ENCODE measurements at places on chromosomes 6 and 20.

GRCh38 chr6:81713205-81713604, 39.3 kb downstream of the TENT5A start:
- DNase-seq, result no peak

- peak; percentile 89 for DNase-seq
These were observed 3.3 kb upstream of the RAET1G start for GRCh38 chr6:149925974-149926777.

GRCh38 chr6:83155794-83156193, 37.3 kb downstream of the PGM3 start:
- no peak for DNase-seq

- no peak for DNase-seq
These were observed 13.4 kb downstream of the CST3 start for GRCh38 chr20:23624324-23624691.

GRCh38 chr6:165456286-165456685, 146.9 kb upstream of the C6orf118 start:
- DNase-seq, result no peak

- DNase-seq, result no peak
These were observed 4.2 kb downstream of the MAS1 start for GRCh38 chr6:159894991-159895390.

DNA sequence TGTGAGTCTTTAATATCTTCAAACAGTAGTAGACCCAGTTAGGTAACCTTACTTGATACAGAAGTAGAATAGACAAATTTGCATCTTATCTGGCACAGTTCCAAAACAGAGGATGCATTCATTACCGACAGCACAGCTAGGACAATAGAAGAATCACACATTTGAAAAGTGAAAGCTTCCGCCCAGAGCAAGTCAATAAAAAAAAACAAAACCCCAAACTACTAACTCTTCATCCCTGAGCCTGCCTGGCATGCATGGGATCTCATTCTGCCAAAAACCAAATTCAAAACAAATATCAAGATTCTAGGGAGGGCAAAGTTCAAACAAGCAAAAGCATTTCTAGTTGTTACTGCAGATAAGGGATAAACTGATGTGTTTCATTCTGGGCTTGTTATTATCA, 235.4 kb downstream of the BTBD9 start:
- peak; percentile 54 for DNase-seq

- DNase-seq, result no peak
These were observed 413.5 kb downstream of the CDC5L start for GRCh38 chr6:44800784-44801592.

GRCh38 chr6:98928688-98929087, 19.1 kb downstream of the FBXL4 start:
- no peak for DNase-seq

DNA sequence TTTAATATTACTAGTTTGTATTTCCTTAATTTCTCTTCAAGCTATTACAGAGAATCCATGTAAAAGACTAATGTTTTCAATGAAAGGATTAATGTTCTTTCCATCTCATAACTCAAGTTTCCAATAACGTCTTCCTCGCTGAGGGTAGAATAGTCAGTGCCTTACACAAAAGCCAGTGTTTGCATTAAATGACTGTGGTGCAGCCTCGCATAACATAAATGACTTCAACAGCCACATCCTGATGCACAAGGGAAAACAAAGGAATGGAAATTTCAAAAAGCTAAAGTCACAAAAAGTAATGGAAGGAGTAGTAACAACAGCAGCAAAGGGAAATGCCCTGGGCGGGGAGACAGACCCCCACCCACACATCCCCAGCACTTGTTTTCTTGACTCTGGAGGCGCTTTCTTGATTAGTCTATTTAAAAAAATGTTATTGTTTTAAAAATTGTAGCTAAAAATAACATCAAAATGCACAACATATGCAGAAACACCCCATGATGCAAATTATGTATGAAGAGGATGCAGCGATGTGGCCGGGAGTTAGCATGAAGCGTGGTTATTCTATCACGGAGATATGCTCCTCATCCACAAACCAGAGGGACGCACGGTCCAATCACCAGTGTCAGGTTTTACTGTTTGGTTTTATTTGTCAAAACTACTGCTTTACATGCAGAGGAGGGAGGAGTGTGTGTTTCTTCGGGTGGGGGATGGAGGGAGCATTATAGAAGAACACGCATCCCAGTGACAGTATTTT, 228.6 kb downstream of the GMPR start:
- DNase-seq, result no peak

DNA sequence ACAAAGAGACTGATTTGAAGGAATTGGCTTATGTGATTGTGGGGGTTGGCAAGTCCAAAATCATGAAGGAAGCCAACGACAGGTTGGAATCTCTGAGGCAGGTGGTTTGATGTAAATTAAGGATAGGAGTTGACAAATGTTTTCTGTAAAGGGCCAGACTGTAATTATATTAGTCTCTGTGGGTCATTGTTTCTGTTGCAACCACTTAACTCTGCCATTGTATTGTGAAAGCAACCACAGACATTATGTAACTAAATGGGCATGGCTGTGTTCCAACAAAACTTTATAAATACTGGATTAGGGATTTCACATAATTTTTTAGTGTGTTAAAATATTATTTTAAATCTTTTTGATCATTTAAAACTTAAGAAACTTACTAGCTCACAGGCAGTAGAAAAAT, 199.2 kb upstream of the MYLIP start:
- no peak for DNase-seq

GRCh38 chr6:148943451-148943850, 196.6 kb downstream of the UST start:
- DNase-seq, result no peak

- DNase-seq, result no peak
These were observed 86.8 kb downstream of the ARHGAP18 start for GRCh38 chr6:129623008-129623732.

DNA sequence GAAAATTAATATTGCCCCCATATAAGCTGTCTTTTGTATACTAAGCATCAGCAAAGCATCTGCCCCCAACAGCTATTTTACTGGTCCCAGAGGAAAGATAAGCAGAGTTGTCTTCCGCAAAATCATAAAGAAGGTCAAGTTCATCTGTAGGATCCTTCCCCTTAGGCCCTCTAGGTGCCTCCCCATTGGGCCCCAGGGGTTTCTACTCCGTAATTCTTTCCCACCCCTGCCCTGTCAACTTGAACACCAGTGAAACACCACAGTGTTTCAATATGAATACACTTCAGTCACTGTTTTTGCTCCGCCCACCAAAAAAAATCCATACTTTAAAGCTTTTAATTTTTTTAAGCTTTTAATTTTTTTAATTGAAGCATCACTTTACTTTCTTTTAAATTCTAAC, 159.2 kb downstream of the ATXN1 start:
- DNase-seq, result no peak

DNA sequence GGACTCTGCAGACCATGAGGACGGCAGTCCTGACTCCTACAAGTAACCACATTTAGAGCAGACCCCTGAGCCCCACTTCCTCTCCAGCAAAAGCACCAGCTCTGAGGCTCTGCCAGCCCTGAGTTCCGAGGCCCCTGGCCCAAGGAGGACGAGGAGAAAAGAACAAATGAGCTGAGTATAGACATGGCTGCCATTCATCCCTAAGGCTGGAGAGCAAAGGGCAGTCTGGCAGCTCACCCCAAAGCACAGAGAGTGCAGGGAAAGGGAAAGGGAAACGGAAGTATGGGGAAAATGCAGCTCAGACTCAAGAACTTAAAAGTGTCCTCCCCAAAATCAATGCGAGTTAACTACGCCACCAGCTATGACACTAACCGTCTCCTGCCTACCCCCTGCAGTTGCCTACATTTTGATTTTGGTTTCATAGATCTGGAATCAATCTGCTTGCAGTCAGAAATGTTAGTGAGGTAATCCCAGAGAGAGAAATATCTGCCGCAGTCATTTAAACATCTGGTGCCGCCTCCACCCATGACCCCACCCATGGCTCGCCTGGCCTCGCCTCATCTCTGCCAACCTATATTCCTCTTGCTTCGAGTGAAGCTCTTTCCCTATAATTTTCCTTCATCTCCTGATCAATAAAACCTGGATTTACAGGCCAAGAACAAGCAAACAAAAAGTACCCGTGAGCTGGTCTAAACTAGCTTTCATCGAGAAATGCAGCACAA, 49.6 kb upstream of the AFDN start:
- DNase-seq, result no peak

- DNase-seq, result no peak
These were observed 7.4 kb downstream of the PERP start for GRCh38 chr6:138099832-138100231.

- DNase-seq, result no peak
These were observed 181.7 kb downstream of the ZNF217 start for GRCh38 chr20:53411891-53412290.

GRCh38 chr6:32147401-32148132, 4.2 kb downstream of the PRRT1 start:
- DNase-seq, result no peak

DNA sequence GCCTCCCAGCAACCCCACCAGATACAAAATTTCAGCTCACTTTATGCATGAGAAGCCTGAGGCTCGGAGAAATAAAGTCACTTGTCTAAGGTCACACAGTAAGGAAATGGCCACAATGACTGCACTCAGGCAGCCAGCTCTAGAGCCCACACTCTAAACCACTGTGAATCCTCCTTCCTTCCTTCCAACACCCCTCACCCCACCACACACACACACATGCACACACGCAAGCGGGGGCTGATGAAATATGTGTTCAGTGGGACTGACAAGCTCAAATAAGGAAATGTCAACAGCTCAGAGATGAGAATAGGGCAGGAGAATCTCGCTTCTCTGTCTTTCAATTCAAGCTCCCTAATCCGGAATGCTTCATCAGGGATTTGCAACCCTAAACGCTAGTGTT, 6.0 kb upstream of the BPIFA1 start:
- DNase-seq, result no peak

- DNase-seq, result peak; percentile 96
These were observed 1.1 kb upstream of the BEND3 start for GRCh38 chr6:107116328-107116892.

DNA sequence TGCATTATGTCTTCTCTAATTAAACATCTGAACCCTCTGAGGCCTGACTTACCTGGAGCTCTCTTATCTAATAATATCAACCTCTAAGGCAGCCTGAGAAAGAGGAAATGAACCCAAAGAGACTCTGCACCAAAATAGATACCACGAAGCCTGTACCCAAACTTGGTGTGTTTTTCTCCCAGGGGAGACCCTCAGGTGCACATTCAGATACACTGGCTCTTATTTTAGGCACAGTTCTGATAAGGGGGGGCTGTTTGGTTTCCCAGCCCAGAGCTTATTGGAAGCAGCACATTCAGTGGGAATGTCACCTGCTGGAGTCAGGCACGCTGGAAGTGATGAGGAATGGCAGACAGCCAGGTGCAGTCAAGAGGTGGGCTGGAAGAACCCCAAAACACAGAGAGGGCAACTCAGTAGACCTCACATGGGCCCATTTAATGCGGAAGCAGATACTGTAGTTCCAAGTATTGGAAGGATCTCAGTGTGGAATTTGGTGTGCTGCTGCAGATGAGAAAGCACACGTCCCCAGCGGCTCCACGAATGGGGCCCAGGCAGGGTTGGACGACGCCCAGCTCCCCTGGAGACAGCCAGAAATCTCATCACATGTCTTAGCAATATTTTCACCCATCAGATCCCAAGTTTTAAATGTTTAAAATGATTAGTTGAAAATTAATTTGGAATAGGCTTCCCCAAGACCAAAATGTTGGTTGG, 9.7 kb upstream of the CCR6 start:
- DNase-seq, result peak; percentile 94

- DNase-seq, result no peak
These were observed 33.4 kb upstream of the PLN start for GRCh38 chr6:118514689-118515088.

DNA sequence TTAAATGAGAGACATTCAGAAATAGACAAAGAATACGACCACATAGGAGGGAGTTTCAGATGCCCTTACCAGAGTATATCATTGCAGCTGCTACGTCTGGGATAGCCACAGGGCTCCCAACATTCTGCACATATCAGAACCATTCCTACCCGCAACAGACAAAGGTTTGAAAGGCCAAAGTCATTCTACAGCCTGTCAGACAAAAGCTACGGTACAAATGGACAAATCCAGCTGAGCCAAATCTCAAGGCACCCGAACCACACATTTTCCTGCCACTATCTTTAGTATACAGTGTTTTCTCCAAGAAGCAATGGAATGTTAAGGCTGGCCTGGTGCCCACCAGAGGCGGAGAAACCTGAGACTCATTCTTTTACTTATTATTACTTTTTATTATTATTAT, 30.5 kb upstream of the LYRM2 start:
- DNase-seq, result no peak

DNA sequence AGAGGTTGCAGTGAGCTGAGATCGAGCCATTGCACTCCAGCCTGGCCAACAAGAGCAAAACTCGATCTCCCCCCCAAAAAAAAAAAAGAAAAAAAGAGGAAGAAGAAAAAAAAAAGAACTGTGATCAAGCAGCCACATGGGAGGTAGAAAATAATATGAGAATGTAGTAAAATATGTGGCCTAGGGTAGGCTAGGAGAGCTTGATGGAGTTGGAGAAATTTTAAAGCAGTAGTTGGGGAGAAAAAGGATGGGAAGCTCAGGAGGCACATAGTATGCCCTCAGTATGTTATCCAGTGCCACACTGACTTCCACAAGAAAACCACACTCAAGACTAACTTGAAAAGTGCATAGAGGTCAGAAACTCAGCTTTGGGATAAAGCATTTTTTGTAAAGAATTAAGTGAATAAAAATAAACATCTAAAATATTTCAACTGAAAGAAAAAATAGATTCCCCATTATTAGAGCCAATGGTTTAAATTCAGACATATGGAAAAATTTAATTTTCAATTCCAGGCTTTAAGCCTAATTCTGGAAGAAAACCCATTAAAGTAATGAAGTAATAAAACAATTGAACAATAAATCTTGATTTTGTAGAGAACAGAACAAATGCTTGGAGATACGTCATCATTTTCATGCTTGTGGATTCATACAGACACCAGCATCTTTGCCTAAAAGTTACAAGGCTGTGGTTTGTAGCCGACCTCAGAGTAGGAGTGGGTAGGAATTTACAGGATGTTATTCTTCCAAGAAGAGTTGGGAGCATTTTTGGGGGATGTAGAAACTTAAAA, 34.7 kb downstream of the PLEKHG1 start:
- peak; percentile 50 for DNase-seq

DNA sequence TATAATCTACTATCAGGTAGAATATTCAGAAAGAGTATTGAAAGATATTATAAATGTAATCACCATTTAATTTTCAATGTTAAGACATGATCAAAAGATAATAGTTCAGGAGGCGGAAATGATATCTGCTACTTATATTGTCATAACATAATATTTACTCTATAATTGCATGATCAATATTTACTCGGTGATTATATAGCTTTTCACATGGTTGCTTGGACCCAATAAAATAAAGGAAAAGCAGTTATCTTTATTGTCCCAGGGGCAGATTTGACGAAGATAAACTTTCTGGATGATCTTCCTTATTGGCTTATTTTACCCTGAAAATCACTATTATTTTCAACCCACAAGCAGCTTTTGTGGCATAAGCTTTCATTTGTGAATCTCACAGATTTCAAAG, 350.4 kb downstream of the HACE1 start:
- DNase-seq, result no peak

- no peak for DNase-seq
These were observed 1.5 kb upstream of the COL9A3 start for GRCh38 chr20:62815066-62815991.
